DMS153 (cell line): ENCODE measurements at places on chromosomes 2 and 18.

- no peak for DNase-seq
Measured at GRCh38 chr18:32287249-32287648, 97.4 kb downstream of the MEP1B start.

GRCh38 chr2:186098821-186099220, 360.2 kb downstream of the FSIP2 start:
- DNase-seq = no peak

GRCh38 chr18:78733762-78734613, 245.6 kb upstream of the SALL3 start:
- no peak for DNase-seq

DNA sequence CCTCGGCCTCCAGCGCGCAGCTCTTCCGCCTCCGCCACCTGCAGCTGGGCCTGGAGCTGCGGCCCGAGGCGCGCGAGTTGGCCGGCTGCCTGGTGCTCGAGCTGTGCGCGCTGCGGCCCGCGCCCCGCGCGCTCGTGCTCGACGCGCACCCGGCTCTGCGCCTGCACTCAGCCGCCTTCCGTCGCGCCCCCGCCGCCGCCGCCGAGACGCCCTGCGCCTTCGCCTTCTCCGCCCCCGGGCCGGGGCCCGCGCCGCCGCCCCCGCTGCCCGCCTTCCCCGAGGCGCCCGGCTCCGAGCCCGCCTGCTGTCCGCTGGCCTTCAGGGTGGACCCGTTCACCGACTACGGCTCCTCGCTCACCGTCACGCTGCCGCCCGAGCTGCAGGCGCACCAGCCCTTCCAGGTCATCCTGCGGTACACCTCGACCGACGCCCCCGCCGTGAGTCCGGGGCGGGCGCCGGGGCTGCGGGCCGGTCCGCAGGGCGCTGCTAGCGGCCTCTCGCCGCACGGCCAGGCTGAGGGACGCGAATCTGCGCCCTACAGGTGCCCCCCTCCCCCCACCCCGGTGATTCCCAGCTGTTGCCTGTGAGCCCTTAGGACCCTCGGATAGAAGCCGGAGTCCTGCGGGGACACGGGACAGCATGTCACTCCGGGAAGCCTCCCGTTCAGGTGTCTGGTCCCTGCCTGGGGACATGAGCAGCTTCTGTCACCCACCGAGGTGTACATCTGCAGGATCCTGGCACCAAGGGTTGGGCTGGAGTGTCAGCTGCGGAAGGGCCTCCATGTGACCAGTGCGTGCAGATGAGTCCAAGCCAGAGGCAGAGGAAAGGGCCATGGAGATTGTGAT, 616 bp downstream of the RNPEPL1 start:
- peak; percentile 12 for DNase-seq

DNA sequence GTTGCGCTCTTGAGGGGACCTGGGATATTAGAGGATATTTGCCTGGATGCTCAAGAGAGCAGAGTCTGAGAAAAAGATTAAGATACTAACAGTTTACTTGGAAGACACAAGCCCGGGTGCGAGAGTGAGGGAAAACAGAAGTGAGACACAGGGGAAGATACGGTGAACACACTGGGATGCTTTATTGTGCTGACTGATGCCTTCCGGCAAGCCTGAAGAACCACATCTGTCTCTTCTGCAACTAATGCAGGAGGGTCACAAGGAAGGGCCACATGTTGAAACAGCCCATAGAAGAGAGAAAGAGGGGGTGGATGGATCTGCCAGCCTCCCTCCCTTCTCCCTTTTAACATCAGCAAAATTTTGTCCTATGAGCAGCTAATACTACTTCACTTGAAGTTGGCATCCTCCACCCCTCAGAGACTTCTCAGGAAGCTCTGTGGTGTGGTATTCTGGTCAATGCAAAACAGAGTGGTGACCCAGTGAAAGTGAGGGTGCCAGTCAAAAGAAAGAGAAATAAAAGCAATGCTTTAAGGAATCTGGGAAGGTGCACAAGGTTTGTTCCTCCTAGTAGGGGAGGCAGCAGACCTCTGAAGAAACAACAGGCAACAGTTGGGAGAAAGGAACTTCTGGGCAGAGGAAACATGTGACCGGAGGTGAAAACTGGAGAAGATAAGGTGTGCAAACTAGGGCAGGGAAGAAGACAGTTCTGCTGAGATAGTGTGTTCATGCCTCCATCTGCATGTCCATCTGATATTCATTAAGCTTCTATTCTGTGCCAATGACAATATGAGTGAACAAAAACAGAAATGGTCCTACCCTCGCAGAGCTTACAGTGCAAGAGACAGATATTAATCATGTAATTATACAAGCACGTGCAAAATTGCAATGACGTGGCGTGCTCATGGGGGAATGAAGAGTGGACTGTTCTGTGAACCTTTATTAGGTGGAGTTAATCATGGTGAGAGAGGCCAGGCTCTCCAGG, 107.1 kb downstream of the LYPD6B start:
- no peak for DNase-seq

- peak; percentile 25 for DNase-seq
Measured at GRCh38 chr2:134225841-134226240, 28.0 kb upstream of the MGAT5 start.

DNA sequence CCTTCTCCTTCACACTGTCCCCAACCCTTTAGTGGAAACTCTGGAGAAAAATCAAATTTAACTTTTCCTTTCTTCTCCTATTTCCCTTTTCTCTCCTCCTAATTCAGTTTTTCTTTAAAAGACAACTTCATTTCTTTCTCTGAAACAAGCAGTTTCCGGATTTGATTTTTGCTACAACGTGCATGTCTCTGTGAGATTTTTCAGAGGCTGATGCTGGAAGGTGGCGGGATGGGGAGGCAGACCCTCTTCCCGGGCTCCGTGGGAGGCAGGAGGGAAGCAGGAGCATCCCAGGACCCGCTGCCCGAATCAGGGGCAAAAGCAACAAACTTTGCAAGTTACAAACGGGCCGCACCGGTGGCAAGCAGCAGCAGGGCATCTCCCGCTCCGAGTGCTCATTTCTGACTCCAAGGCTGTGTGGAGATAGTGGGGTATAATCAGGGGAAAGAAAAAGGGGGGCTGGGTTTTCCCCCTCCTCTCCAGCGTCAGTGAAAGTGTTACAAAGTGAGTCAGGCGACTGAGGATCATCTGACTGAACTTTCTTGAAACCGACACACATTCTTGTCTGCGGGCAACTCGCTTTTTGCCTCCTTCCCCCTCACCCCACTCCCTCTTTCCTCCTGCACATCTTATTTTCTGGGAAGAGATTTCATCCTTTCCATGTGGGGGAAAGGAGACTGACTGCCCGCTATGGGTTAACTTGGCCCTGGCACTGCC, 6.4 kb downstream of the ZEB2 start:
- no peak for DNase-seq

GRCh38 chr18:34121200-34121721, 103.5 kb downstream of the NOL4 start:
- DNase-seq = peak; percentile 25

- DNase-seq = no peak
Measured at GRCh38 chr18:35411625-35412351, 34.7 kb upstream of the ZNF396 start.

GRCh38 chr2:43890855-43891254, 52.1 kb downstream of the ABCG8 start:
- no peak for DNase-seq

- no peak for DNase-seq
Measured at GRCh38 chr2:229414631-229415030, 143.5 kb upstream of the PID1 start.
